ENCODE measurements at places on chromosomes 13 and 19. TPM values are rescaled to one million over a fixed set of nuclear protein-coding genes. Genes with fewer than 3 reads are reported as not detected.

The MCEMP1 gene
- total RNA-seq: 0.96 TPM

- DNase-seq: no peak
Measured at GRCh38 chr13:99355267-99356011, 48.2 kb upstream of the GPR183 start.

The CACNG7 gene
- not detected for total RNA-seq

The TMEM86B gene
- 4.1 TPM for total RNA-seq

GRCh38 chr13:36606060-36606459, 67.8 kb upstream of the SERTM1 start:
- DNase-seq: no peak

The UCHL3 gene
- total RNA-seq: 19.7 TPM

DNA sequence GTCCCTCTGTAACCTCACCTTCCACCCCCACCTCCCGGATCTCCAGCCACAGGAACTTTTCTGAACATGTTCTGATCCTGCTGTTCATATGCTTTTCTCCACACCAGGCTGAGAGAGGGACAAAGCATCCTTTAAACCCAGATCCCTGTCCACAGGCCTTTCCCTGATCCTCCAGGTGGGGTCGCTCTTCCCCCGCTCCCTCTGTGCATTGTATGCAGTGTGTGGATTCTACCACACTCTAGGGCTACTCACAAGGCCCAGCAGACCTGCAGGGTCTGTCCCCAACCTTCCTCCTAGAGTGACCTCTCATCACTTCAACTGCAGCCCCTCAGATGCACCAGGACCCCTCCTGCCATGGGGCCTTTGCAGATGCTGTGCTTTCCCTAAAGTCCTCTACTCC, 1200.6 kb downstream of the UQCRFS1 start:
- no peak for DNase-seq

The ZNF135 gene
- total RNA-seq: 8.9 TPM

- no peak for DNase-seq
Measured at GRCh38 chr19:51789061-51789795, 5.7 kb upstream of the FPR3 start.

- DNase-seq: no peak
Measured at GRCh38 chr13:33195693-33196464, 89.7 kb downstream of the STARD13 start.

DNA sequence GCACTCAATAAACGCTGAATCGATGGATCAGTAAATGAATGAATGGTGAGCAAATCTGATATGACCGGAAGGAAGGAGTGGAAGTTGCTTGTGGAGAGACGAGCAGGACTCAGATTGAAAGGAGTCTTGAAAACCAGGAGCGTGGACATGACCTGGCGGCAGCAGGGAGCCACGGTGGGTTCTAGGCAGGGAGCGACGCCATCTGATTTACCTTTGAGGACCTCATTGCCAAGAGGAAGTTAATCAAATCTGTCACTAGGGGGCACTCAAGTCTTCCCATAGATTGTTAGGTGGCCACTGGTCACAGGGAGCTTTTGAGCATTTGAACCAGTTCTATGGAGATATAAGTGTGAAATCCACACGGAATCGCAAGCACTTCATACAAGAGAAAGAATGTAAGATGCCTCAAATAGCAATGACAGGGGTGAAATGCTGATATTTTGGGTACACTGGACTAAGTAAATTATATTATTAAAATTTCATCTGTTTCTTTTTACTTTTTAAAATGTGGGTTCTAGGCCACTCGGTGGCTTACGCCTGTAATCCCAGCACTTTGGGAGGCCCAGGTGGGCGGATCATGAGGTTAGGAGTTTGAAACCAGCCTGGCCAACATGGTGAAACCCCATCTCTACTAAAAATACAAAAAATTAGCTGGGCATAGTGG, 9.2 kb upstream of the FBN3 start:
- peak; percentile 73 for DNase-seq

The ZNF726 gene
- total RNA-seq: 12.0 TPM

DNA sequence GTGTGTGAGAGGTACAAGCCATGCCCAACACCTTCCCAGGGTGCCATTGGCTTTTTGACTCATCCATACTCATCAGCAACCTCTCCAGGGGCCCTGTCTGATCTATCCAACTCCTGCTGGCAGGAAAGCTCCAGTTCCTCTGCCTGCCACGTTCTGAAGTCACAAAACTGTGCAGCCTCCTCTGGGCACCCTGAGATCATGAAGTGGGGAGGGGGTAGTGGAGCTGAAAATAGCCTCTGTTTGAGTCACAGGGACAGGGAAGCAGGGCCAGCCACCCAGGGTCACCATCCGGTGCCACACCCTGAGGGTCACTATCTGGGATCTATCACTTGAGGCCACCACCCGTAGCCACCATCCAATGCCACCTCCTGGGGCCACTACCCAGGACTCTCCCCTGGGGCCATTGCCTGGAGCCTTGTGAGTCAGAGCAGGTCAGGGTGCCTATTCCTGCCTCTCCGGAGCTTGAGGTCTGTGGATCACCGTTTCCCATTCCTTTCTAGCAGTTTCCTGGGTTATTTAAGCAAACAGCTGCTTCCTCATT, 172.1 kb downstream of the NUFIP1 start:
- no peak for DNase-seq

- DNase-seq: no peak
Measured at GRCh38 chr19:14972676-14973075, 7.0 kb downstream of the SLC1A6 start.

DNA sequence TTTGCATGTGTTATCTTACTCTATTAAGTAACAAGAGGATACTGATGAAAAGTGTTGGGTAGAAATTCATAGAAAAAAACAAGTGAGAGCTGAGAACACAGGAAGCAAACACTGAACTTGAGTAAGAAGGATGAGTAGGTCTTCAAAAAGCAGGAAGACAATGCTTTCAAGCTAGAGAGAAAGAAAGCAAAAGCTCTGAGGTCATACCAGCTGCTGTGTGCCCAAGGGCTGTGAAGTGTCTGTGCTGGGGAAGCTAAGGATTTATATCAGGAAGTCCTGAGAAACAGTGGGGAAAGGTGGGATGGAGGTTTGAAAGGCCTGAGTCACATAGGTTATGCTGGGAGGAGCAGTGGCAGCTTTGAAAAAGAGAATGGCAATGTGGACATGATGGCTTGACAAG, 145.5 kb upstream of the MAB21L1 start:
- DNase-seq: no peak

- no peak for DNase-seq
Measured at GRCh38 chr19:46678110-46678732, 17.2 kb upstream of the DACT3 start.

The SPTBN4 gene
- 5.8 TPM for total RNA-seq
